GOT3 (cell line): ENCODE measurements at places on chromosomes 3 and 15.

DNA sequence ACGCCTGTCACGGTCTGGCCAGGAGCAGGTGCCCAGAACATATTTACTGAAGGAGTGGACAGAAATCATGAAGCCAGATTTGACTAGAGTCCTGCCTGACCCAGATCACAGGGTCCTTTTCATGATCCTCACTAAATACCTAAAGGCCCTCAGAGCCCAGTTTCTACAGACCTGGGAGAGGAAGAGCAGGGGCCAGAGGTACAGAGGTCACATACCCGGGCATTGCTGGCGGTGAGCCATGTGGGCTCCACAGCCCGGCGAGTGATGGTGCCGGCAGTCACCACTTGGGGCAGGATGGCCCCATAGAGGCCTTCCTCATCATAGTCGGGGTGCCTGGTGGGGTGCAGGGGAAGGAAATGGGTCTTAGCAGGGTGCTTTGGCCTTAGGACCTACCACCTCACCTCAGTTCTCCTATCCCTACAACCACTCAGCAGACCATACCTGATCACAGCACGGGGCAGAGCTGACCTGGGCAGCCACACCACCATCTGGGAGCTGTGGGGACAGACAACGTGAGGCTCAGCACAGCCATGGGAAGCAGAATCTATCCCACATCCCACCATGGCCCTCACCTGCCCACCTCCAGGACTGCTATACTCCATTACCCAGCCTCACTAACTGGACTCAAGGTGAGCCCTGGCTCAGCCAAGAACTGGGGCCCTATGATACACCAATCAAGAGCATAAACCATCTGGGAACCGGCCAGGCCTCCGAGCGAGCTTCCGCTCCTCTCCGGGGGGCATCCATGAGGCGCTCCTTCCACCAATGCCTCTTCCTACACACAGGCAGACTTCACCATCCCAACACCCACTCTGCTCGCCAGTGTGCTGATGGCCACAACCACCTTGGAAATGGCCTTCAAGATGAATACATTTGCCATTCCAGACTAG lies 12.9 kb downstream of the POLG start:
- DNase-seq, result no peak

- DNase-seq, result no peak
These were observed 42.2 kb downstream of the ZNF609 start for GRCh38 chr15:64502551-64502950.

DNA sequence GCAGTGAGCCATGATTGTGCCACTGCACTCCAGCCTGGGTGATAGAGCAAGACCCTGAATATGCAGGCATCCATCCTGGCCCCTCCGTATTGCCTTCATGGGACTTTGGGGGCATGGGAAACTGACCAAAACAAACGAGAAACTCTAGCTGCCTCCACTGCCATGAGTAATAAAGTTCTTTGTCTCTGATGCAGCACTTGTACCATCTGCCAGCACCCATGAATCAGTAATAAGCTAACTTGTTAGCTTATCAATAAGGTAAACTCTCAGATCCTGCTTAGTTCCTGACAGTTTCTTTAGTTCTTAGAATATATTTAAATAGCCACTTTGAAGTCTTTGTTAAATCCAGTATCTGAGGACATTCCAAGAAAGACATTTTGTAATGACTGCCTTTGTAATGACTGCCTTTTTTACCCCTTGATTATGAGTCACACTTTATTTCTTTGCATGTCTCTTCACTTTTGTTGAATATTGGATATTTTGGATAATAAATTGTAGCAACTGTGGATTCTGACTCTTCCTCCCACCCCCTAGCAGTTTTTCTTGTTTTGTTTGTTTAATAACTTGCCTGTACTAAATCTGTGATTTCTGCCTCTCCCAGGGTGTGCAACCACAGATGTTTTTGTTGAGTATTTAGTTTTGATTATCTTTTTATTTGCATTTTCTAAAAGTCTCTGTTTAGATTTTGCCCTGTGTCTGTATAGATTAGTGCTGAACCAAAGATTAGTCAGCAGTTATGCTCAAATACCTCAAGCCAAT lies 136.9 kb downstream of the HCN4 start:
- no peak for DNase-seq

DNA sequence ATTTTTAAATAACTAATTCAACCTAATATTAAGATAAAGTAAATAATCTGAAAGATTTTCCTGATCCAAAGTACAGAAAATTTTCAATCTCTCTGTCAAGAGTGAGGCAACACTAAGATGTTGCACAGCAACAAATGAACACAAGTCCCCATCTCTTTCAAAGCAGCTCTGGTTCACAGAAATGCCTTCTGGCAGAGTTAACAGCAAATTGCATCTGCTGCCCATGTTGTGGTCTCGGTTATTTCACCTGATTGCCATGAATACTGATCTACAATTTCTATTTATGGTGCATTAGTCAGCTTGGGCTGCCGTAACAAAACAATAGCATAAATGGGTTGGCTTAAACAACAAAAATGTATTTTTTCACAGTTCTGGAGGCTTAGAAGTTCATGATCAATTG lies 167.3 kb downstream of the BCHE start:
- DNase-seq, result no peak

DNA sequence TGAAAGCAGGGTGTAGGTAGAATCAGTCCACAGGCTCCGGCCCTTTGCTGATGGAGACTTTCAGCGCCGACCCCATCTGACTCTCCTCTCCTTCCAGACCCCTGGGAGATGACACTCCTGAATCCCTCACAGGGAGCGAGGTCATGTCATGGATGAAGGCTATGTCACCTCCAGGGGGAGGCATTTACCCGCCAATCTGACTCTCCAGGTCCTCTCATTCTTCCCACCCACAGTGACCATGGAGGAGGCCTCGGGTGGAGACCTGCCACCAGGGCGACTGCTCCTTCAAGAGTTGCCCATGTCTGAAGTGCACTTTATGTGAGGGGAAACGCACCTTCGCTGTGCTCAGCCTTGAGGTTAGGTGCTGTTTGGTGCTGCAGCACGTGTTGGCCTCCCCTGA lies 112.7 kb downstream of the KLF13 start:
- DNase-seq, result no peak

GRCh38 chr3:157151627-157152026 lies 8.3 kb downstream of the CCNL1 start:
- DNase-seq, result no peak

GRCh38 chr3:44326019-44326418 lies 12.5 kb upstream of the TCAIM start:
- DNase-seq, result no peak

DNA sequence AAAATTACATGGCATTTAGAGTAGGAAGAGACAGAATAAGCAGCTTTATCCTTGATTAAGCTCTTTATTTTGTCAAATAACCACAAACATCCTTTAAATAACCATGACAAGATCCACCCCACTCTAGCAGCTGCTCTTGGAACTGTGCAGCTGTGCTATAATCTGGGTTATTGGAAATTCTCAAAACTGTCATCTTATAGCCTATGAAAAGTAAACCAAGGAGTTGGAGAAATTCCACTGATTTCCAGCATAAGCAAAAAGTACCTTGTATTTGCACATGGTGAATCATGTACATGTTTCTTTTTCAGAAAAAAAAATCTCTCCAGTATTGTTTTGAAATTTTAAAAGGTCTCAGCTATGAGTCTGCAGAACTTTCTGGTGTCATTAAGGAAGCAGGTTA lies 88.8 kb upstream of the ABI3BP start:
- DNase-seq, result no peak

DNA sequence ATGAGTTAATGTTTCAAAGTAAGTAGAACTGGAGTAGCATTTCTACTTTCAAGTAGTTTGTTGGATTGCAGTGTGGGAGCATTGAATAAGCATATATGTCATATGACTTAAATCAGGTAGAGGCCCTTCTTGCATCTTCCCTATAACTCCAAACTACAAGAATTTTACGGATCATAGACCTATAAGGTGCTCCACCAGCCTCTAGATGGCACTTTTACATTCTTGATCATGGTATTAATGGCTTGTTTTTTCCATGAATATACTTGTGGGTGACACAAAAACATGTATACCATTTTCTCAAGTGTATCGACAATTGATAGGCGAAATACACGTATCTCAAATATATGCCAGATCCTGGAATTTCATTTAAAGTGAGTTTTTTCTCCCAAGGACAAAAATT lies 311.1 kb downstream of the ZPLD1 start:
- DNase-seq, result no peak
